Stimulated activated CD8-positive, alpha-beta memory T cell treated with anti-CD3 and anti-CD28 coated beads, Interleukin-15, amount 100 ng/mL, for 24 hours (primary cell): ENCODE measurements at places on chromosomes 2 and 18.

DNA sequence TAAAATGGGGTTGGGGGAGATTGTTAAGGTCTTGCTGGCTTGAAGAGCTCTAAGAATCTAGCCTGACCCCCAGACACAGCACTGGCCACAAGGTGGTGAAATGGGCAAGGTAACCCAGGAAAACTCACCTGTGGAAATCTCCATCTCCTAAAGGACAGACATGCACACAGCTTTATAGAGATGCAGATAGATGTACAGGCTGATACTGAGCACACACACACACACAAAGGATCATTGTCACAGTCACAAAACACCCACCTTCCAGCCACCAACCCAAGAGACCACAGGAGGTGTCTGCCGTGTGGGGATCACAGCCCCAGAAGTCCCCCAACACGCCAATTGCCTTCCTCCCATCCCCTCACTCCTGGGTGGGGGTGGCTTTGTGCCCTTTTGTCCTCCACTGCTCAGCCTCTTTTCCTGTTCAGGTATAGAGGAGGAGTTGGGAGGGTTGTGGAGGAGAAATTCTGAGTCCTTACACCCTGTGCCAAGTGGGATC, 3.2 kb upstream of the CYP26B1 start:
- DNase-seq = no peak

DNA sequence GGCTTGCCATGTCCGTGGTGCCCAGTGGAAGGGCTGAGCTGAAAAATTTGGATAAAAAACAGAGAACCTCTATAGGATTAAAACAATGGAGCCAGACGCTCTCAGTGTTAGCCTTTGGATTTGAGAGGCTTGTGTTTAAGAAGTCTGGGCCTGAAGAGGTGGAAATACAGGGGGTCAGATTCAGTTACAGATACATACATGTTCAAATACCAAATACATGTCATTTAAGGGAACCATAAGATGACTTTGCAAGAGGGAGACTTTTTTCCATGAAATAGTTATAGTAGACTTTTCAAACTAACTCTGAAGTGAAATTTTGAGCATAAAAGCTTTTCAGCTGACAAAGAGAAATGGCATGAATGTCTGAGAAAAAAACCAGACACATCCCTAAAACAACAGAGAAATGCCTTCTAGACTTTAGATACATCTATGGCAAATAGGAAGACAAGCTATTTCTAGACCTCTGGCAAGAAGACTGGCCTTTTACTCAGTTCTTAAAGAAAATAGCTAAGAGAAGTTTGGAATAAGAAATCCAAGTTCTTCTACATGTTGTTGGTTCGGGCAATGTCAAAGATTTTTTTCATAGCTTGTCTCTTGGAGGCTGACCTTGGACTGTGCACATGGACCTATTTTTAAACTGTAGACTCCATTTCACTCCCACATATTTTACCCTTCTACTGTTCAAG, 112.9 kb downstream of the LTBP1 start:
- no peak for DNase-seq

GRCh38 chr2:41483982-41484857, 563.6 kb upstream of the PKDCC start:
- no peak for DNase-seq

DNA sequence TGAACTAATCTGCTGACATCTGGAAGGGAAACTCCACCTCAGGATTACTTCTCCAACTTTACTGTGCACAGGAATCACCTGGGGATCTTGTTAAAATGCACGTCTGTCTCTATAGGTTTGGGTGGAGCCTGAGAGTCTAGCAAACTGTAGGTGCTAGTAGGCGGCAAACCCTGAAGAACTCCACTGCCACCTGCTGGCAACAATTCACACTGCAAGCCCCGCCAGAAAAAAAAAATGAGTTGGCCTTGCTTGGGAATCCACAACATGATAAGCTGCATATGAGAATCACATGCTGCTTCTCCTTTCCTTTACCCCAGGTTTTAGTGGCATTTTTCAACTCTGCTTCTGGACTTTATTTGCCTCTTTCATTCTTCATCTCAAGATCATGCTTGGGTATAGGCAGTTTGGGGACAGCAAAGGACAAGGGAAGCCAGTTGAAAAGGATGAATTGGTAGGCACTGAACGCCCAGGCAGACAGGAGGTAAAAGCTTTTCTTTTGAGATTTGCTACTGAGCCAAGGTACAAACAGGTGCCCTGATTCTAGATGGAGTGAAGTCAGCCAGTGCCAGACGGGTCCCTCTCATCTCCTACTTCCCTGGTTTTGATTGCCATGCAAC, 88.8 kb downstream of the VIT start:
- peak; percentile 33 for DNase-seq

DNA sequence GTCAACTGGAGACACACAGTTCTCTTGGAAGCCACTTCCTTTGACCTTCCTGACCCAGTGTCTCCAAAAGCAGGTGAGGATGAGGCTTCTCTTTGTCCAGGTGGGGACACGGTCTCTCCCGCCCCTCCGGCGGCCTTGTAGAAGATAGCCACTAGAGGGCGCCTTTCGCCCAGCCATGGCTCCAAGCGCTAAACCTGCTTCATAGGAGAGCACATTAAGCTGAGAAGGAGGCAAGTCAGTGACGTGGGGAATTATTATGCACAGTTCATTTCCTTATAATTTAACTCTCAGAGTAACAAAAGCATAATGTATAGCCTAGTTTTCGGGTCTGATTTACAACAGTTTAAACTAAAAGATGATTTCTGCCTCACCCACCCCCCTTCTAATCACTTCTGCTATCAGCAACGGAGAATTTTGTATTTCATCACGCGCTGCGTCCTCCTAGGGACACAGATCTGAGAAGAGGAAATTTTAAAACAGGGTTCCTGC, 208.7 kb downstream of the ICOS start:
- peak; percentile 52 for DNase-seq

GRCh38 chr2:188785490-188785889, 188.7 kb upstream of the COL3A1 start:
- DNase-seq = no peak

DNA sequence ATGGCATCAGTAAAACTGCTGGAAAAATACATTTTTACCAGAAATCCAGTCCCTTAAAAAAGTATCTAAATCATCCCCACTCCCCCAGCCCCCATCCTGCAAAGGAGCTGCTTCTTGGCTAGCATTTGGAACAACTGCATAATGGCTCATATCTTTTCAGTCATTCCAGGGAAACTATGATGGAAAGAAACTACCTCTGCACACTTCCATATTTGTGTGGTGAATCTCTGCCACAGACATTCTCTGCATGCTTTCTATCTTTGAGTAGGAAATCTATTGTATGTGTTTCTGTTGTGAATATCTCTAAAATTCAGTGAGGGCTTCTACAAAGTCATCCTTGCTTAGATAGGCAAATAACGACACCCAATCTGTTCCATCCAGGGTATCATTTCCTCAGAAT, 632.3 kb downstream of the LRP1B start:
- no peak for DNase-seq

GRCh38 chr18:48078448-48078847, 148.0 kb upstream of the SMAD2 start:
- no peak for DNase-seq

- no peak for DNase-seq
Observed at GRCh38 chr2:237418300-237418699, 4.3 kb upstream of the COL6A3 start.

DNA sequence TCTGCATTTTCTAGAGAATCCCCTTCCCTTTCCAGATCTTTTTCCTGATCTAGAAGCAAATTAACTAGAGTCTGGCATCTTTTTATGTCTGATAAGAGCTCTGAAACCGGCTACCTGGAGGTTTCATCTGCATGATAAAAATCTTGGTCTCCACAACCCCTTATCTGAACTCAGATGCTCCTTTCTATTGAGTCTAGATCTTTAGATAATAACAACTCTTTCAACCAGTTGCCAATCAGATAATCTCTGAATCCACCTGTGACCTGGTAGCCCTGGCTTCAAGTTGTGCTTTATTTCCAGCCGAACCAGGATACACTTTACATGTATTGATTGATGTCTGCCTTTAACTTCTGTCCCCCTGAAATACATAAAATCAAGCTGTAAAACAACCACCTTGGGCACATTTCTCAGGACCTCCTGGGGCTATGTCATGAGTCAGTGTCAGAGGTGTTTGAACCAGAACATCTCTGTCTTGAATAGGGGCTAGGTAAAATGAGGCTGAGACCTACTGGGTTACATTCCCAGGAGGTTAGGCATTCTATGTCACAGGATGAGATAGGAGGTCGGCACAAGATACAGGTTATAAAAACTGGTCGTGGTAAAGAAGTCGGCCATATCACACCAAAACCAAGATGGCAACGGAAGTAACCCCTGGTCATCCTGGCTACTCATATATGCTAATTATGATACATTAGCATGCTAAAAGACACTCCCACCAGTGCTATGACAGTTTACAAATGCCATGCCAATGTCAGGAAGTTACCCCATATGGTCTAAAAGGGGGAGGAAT, 20.8 kb downstream of the RALBP1 start:
- DNase-seq = no peak

DNA sequence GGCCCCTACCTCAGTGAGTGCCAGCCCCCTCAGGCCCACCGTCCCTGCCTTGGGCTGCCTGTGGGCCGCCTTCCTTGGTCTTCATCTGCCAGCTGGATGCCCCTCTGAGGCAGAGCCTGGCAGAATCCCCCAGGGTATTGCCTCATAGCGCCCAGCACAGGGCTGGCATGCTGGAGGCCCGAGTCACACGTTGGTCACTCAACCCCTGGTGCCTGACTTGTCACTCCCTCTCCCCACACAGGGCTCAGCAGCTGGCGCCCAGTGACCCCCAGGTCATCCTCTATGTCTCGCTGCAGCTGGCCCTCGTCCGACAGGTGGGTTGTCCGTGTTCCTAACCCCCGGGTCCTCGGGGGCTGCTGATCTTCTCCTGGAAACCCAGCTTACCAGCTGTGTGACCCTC, 108.4 kb upstream of the MCFD2 start:
- DNase-seq = no peak

DNA sequence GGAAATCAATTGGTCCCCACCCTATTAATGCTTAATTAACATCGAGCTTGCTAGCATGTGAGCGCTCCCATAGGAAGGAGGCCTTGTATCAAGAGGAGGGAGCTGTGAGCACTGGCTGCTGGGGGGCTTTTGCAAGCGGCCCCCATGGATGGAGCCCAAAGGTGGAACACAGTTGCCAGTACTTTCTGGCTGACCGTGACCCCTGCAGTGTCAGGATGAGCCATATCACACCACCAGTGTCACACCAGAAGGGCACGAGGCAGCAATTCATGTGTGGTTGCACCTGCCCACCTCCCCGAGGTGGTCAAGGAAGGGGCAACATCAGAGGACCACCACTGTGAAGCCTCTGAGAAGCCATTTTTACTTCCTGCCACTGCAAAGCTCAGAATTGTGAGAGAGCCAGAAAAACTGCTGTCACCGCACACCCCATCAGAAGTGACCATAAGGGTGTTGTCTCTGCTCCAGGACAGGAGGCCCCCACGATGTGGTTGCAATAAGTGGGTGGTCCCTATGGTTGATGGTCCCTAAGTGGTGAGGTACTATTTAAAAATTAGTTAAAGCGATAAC, 99.8 kb upstream of the RAB6C start:
- no peak for DNase-seq

- DNase-seq = no peak
Observed at GRCh38 chr2:157473581-157473980, 29.7 kb upstream of the CYTIP start.

DNA sequence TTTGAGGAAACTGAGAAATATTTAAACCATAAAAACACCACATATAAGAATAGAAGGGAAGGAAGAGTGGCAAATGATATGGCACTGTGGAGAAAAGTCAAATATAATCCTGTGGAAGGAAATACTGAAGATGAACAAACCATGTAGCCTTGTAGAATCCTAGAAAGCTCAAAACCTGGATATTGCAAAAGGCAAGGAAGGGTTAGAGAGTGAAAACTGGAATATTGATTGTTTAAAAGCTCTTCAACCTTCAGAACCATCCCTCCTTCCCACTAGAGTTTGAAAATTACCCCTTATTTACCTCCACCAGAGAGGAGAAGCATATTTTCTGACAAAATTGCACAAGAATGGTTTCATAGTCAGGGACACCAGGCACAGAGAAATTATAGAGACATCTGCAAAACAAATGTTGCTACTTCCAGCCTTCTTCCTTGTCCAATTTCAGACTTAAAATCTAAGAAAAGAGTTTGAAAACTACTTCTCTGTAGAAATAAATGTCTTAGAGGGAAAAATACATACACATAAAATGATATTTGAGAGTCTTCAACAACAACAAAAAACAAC, 48.0 kb downstream of the ANTXR1 start:
- DNase-seq = no peak

DNA sequence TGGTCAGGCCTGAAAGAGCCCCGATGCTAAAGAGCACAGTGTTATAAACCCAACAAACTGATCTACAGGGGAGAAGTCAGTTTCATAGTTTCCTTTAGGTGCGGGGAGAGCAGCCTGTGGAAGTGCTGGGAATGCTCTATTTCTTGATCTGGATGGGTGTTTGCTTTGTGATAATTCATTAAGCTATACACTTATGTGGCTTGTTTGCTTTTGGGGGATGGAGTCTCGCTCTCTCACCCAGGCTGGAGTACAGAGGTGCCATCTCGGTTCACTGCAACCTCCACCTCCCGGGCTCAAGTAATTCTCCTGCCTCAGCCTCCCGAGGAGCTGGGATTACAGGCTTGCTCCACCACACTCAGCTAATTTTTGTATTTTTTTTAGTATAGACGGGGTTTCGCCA, 30.1 kb upstream of the CEP68 start:
- no peak for DNase-seq

DNA sequence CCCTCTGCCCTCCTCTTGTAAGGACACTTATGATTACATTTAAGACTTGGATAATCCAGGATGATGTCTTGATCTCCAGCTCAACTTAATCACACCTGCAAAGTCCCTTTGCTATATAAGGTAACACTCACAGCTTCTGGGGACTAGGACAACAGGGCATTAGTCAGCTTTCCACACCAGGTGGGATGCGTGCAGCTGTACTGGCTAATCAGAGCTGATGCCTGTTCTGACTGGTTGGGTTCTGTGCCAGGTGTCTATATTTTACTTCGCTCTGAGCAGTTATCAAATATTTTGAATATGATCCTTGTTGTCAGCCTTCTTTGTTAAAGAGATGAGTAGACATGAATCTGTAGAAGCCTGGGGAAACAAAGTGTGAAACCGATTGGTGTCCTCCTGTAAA, 115.5 kb upstream of the ATP8B1 start:
- DNase-seq = no peak

DNA sequence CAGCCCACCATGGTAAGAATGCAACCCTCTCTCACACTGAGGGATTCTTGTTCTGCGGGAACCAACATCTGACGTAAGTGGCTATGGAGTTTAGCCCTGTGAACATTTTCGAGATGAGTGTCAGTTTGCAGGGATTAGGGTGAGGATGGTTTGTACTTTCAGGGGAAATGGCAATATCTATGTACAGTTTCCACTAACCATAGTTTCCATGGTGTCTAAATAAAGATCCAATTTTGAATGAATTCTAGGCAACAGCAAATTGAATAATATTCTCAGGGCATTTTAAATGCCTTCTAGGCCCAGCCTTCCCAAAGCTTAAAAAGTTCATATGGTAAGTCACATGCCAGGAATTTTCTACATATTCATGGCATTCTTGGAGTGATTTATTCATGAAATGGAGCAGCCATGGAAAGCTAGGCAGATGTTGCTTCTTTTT, 105.4 kb upstream of the MMADHC start:
- no peak for DNase-seq
